ENCODE measurements at places on chromosomes 7 and 10.
A peak's percentile ranks its signal among the peaks of the same experiment; 100 is the strongest.

GRCh38 chr10:12191715-12192114 lies 4.0 kb downstream of the NUDT5 start:
- no peak for DNase-seq

- no peak for DNase-seq
Observed at GRCh38 chr10:128578766-128579165, 452.5 kb upstream of the MKI67 start.

GRCh38 chr7:123689250-123689649 lies 33.6 kb downstream of the LMOD2 start:
- no peak for DNase-seq

- no peak for DNase-seq
Observed at GRCh38 chr10:119567978-119568377, 25.5 kb upstream of the RGS10 start.

- DNase-seq, result no peak
Observed at GRCh38 chr10:94065362-94065761, 71.6 kb downstream of the PLCE1 start.

DNA sequence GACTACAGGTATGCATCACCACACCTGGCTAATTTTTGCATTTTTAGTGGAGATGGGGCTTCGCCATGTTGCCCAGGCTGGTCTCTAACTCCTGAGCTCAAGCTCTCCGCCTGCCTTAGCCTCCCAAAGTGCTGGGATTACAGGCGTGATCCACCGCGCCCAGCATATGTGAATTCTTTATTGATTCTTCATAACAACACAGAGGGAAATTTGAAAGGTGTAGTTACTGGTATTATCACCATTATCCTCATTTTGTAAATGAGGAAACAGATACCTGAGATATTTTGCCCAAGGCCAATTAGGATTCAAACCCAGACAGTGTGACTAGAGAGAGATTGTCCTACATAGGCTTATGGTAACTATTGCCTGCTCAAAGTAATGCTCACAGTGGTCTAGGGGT lies 22.6 kb downstream of the TCF7L2 start:
- DNase-seq, result no peak

- DNase-seq, result no peak
Observed at GRCh38 chr7:73834626-73835191, 3.9 kb downstream of the CLDN4 start.

DNA sequence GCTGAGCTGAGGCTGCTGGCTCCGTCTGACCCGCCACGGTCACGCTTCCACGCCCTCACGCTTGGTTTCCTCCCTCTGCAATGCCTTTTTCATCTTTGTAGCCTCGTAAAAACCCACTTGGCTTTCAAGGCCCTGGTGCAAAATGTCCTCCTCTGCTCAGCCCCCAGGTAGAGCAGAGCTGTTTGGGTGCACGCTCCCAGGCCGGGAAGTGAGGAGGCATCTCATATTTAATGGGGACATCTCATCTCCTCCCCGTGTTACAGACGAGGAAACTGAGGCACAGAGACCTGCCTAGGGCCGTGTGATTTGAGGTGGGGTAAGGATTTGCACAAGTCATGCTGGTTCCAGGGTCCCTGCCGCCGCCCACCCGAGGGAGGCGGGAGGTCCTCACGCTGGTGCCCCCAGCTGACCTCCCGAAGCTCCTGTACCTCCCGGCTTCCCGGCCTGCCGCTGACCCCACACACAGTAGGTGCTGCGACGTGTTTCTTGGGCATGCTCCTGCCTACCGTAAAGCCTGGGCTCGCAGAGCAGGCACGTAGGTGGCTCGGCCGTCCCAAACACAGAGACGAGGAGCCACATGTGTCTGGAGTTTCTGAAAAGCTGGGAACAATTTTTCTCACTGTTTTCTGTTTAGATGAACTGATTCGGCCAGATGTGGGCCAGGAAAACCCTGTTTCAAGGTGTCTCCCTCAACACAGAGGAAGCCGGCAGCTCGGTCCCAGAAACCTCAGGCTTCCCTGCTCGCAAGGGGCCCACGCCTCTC lies 11.5 kb downstream of the FOXL3 start:
- DNase-seq, result no peak

DNA sequence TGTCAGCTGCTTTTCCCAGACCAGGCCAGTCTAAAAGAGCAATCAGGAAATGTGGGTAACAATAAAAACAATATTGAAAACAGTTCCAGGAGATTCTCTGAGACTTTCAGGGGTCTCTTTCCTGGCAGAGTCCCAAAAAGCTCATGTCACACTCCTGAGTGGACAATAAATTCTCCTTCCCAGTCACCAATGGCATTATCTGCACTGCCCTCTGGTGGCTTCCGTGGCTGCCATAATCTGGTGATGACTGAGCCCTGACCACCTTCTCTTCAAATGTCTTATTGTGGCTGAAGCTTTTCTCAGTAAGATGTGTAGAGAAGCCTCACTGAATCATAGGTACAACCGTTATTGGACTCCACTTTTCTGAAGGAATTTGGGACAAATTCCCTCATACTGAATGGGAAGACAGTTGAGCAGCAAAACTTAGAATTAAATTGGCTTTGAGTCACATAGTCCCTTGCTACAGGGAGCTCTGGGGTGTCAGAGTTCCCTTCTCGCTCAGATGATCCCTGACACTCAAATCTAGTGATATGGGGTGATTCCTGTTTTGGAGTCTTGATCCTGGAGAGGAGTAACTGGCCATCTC lies 24.4 kb upstream of the ASAH2 start:
- DNase-seq, result no peak

DNA sequence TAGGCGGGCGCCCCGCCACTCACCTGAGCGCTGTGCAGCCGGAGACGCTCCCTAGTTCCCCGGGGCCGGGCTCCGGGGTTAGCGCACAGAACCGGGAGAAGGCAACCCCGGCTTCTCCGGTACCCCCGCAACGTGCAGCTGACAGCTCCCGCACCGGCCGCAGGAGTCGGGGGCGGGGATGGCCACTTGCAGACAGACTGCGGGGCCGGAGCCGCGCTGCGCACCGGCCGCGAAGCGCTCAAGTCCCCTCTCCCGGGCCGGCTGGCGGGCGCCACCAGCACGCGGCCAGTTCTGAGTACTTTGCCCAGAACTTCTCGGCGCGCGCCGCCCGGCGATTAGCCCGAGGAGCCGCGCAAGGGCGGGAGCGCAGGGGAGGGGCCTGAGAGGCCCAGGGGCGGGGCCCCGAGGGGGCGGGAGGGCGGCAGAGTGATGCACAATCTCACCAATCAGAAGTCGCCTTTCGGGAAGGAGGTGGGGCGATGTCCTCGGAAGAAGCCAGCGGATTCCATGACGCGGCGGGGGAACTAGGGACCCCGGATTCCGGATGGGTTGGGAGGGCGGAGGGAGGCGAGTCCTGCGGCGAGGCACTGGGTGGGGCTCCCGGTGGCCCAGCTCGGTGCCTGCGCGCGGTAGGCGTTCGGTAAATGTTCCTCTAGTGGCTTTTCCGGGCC lies at the start of gene OSBPL3:
TSS of gene OSBPL3 (minus strand) at position 316 of the 671 bp plus-strand sequence. CDS start 87,706 bp downstream, outside the sequence.
- peak; percentile 94 for DNase-seq

DNA sequence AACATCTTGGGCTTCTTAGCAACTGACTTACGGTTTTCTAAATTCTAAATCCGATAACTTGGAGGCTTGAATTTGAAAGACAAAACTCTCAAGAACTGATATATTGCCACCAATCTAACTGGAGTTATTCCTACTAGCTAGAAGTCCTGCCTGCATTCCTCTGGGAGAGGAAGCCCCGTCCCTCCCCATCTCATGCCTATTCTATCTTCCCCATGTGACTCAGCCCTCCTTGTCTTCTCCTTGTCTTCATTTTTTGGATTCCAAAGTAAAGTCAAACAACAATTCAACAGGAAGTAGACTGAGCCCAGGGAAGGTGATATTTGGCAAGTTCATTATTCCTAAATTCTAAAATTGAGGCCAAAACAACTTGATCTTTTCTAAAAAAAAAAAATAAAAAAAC lies 587.7 kb downstream of the KCNMA1 start:
- DNase-seq, result no peak

GRCh38 chr7:141544831-141545230 lies 6.4 kb upstream of the AGK start:
- DNase-seq, result no peak

GRCh38 chr7:140478246-140479061 lies 851 bp downstream of the MKRN1 start:
- DNase-seq, result no peak

DNA sequence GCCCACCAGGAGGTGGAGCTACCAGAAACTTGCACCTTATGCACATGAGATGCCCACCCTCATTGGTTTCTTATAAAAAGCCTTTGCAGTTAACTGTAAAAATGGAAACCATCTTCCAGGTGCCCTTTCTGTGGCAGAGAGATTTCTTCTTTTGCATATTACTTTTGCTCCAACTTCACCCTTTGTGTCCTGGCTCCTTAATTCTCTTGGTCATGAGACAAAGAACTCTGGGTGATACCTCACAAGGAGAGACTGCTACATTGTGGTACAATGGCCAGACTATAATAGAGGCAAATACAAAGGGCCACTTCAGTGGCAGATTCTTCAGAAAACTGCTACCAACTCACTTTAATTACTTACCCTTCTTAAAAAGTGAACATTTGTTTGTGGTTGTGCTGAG lies 76.4 kb upstream of the PTER start:
- DNase-seq, result no peak

DNA sequence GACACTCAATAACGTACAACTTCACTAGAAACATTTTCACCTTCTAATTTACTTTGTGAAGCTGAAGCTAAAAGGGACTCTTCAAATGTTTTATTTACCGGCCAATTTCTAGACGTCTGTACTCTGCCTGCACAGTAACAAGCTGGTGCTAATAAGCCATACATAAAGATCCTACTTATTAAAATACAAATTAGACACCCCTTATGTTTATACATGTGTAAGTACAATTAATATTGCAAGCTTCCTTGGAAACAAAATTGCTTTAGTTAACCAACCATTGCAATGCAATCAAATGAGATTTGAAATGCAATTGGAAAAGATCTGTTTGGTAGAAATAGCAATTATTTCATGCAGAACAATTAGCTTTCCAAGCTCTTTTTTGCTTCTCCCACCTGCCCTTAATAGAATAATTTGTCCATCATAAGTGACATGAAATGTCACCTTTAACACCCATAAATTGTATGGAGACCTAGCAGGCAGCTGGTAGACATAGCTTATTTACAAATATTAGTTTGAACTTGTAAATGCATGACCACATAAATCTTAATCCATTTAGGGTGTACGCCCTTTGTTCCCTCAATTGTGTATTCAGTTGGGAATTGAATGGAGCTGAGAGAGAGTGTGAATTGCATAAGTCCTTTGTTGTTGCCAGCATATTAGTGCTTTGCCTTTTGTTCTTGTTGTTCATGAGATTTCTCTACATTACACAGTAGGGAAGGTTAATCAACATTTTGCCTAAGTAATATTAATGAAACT lies 277.1 kb downstream of the CACNA2D1 start:
- DNase-seq, result peak; percentile 97

GRCh38 chr7:135757719-135758411 lies 9.3 kb upstream of the FAM180A start:
- DNase-seq, result no peak

- DNase-seq, result no peak
Observed at GRCh38 chr10:77710081-77710551, 72.5 kb upstream of the KCNMA1 start.

DNA sequence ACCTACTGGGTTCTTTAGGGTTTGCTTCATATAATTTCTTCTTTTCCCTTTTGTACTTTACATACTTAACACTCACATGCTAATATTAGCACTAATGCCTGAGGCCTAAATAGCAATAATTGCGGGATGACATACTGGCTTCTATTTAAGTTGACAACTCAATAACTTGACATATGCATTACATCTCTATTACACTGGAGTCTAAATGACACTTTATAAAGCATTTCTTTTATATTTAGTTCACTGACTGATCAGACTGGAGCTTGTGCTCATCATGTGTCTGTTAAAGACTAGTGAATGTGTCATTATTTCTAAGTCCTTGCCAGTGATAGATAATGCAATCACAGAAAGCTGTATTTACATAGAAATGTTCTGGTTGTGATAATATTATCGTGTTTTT lies 472.1 kb upstream of the SEMA3A start:
- no peak for DNase-seq

GRCh38 chr7:137877027-137877675 lies 30.4 kb upstream of the DGKI start:
- no peak for DNase-seq

GRCh38 chr7:298375-298702 lies 8.4 kb downstream of the FOXL3 start:
- DNase-seq, result no peak

- no peak for DNase-seq
Observed at GRCh38 chr7:93036149-93036640, 81.6 kb downstream of the SAMD9 start.

- no peak for DNase-seq
Observed at GRCh38 chr7:45582868-45583277, 8.7 kb downstream of the ADCY1 start.

DNA sequence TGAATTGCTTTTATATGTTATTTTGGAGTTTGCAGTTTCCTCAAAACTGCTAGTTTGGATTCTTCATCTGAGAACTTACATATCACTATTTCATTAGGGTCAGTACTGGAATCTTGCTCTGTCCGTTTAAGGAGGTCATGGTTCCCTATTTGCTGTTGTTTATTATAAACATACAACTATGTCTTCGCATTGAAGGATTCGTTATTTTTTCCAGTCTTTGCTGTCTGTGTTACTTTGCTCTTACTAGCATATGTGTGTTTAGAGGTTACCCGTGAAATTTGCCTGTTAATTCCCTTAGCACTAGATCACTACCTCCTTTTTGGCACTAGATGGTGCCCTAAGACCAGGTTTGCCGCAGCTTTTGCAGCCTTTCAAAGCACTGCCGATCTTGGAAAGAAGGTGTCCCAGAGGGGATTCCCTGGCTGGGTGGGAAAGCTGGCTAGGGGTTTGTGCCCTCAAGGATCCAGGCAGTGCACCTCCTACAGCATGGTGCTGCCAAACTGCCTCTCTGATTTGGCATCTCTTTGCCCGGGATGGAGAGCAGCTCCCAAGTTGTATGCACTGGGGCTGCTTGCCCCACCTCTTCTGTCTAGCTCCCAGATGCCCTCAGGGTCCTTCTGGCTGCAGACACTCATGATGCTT lies 103.1 kb upstream of the APBB1IP start:
- no peak for DNase-seq

GRCh38 chr10:133509700-133510099 lies 17.5 kb upstream of the CYP2E1 start:
- no peak for DNase-seq

- DNase-seq, result no peak
Observed at GRCh38 chr10:3702056-3702546, 82.9 kb downstream of the KLF6 start.

- no peak for DNase-seq
Observed at GRCh38 chr10:126833542-126833941, 71.7 kb upstream of the DOCK1 start.

DNA sequence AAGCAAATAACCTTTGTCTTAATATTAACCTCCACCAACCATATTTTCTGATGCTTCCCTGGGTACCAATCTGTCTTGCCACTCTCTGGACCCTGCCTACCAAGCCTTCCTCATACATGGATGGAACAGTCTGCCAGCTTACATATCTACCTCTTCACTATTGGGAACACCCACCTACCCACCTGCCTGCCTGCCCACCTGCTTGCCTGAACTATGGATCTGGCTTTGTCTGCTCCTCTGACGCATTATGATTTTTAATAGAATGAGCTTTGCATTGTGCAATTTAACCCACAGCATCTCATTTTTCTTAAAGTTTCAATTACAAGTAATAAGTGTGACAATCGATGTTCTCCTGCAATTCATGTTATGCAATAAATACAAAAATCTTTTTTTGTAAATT lies 137.9 kb upstream of the LSM8 start:
- DNase-seq, result no peak

Data from NCI-H1930 (cell line).